ENCODE measurements at places on chromosomes 5 and 9.

- no peak for DNase-seq
Measured at GRCh38 chr5:135476615-135477581, 24.7 kb upstream of the TIFAB start.

DNA sequence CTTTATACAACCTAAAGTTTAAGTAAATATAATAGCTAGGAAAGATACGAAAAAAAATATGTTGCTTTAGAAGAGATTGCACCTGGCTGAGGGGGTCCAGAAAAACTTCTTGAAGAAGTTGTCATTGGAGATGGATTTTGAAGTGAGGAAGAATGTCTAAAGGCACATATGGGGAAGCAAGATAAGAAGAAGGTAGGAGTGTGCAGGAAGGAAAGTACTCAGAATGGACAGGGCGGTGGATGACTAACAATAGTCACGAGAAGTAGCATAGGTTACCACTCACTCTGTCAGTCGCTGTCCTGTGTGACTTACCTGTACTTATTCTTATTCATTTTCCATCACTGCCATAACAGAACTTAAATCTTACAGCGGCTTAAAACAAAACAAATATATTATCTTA lies 251.6 kb downstream of the GRIA1 start:
- DNase-seq, result no peak

DNA sequence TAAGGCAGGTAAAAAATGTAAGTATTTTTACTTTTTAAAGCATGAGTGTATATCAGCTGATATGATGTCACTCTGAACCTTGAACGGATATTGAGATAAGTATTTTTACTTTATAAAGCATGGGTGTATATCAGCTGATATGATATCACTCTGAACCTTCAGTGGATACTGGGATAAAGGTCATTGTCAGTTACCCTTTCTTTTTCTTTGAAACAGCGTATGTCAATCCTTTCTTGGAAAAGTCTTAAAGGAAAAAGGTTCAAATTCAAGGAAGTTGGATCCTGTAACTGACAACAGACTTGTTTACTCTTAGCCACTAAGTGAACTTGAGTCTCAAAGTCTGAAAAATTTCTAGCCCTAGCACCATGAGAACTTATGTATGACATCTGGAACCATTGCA lies 61.7 kb upstream of the IFNK start:
- DNase-seq, result no peak

DNA sequence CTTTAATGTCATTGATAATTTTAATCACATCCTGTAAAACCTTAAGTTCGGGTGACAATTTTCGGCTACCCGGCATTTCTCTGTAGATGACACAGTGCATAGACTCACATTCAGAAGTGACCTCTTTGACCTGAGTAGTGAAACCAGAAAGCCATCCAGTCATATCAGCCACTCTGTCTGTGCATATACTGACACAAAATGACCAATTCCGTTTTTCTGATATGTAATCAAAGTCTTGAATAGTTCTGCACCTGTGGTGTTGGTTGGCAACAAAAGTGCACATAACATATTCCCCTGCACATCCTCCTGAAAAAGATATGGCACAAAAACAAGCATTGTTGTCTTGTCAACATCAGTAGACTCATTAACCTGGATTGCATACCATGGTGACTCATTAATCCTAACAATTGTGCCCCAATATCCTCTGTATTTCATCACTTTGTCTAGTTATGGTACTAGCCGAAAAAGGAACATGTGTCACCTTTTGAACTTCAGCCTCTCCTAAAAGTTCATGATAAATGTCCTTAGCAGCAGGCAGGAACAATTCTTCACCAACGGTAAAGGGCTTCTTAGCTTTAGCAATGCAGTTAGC lies 4.6 kb upstream of the HNRNPA0 start:
- no peak for DNase-seq
